ENCODE measurements at places on chromosomes 2 and 18.

GRCh38 chr2:189426886-189427285 is 14.4 kb upstream of the WDR75 start:
- DNase-seq, result no peak

- DNase-seq, result no peak
These were observed 4.2 kb upstream of the AP1S3 start for GRCh38 chr2:223841436-223842190.

- no peak for DNase-seq
These were observed 44.5 kb downstream of the METTL8 start for GRCh38 chr2:171389325-171389724.

- no peak for DNase-seq
These were observed 184.0 kb downstream of the KCNE4 start for GRCh38 chr2:223235986-223236385.

GRCh38 chr2:10820562-10820961 is 8.0 kb upstream of the PDIA6 start:
- no peak for DNase-seq

DNA sequence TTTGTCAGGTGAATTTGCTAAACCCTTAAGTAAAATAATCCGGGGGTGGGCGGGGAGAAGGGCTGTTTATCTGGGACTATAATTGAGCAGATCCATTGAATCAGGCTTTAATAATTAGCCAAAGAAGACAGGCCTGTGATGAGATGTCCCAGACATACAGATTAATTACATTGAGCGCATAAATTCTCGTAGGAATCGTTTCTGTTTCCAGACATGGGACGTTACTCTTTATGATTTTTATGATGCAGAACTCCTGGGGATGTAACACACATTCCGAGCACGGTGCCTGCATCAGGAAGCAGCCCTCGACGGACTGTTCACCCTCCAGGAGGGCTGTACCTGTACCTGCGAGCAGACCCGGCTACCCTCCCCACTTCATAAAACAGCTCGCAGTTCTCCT is 88.9 kb downstream of the SMIM21 start:
- DNase-seq, result no peak

GRCh38 chr2:230723363-230723762 is 10.7 kb downstream of the CAB39 start:
- no peak for DNase-seq

DNA sequence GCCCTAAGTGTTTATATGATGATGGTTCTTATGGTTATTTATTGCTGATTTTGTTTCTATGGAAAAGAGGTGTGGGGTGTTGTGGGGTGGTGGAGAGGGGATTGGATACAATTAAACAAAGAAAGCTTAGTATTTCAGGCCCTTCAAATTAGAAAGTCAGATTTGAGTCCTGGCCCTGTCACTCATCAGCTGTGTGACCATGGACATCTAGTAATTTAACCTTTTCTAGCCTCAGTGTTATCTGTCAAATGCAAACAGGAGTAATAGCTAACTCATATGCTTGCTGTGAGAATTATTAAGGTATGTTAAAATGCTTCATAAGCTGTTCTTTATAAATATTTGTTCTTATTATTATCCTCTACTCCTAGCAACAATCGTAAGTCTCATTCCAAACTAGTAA is 2.1 kb upstream of the MEMO1 start:
- DNase-seq, result no peak

DNA sequence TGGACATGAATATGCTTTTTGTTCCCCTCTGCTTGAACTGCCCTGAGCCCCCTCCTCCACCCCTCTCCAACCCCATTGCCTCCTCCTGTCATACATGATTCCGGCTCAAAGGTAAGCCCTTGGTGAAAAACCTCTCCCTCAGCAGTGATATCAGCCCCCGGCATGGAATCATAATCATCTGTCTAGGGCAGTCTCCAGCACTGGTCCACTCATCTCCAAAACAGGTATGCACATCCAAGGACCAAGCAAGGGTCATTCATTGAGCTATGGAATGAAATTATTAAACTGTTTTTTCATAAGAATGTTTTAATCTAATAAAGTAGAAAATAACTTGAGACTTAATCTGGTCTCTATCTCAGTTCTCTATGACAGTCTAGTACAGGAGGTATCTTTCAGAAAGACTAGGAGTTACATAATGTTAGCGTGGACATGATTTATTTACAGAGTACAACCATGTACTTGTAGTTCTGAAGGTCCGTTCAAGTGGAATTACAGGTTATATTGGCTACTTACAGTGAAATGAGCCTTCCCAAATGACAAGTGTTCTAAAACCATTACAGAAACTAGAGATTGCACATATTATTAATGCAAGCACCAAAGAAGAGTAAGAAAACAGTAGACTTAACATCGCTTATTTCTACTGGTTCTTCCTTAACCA is 75.2 kb downstream of the ACVR1 start:
- no peak for DNase-seq

DNA sequence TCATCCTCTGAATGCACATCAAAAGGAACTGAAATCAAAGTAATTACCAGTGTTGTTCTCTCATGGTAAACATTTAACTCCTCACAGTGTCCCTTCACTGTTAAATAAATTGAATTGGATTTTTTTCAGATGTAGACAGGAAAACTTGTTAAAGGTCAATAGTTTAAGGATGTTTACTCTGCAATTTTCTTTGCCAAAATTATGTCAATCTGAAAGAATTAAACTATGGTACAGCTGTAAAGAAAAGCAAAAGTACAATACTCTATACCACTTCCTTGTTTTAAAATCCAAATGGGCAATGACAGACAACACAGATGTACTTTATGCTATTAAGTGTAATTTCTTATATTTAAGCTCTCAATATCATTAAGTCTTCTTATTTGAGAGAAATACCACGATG is 153.2 kb downstream of the WDPCP start:
- no peak for DNase-seq

DNA sequence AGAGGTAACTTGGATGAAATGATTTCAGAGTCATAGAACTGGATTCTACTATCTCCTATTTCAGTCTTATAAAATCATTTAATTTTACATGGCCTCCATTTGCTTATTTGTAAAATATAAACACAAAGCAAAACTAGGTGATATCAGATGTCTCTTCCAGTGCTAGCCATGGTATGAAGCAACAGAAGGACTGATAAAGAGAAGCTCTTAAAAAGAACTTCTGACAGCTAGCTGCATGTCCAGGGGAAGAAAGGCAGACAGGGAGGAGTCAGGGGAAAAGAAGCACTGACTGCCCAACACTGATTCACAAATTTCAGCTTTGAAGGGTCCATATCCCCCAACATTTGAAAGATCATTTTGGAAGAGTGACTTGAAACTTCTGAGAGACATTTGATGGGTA is 6.4 kb downstream of the SLC8A1 start:
- no peak for DNase-seq

DNA sequence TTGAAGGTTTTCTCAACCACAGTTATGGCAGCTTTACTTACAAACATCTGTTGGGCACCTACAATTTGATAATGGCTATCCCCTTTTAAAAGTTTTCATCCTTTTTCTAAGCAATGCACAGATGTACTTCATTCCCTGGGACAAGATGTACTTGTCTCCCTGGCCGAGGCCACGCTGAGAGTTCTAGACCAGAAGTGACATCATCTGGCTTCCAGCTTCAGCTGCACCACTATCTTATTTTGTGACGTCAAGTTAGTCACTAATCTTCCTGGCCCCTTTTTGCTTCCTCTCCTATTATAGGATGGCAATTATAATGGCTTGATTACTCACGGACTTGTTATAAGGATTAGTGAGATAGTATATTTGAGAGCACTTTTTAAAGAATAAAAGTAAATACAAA is 386.4 kb downstream of the BCL11A start:
- no peak for DNase-seq

DNA sequence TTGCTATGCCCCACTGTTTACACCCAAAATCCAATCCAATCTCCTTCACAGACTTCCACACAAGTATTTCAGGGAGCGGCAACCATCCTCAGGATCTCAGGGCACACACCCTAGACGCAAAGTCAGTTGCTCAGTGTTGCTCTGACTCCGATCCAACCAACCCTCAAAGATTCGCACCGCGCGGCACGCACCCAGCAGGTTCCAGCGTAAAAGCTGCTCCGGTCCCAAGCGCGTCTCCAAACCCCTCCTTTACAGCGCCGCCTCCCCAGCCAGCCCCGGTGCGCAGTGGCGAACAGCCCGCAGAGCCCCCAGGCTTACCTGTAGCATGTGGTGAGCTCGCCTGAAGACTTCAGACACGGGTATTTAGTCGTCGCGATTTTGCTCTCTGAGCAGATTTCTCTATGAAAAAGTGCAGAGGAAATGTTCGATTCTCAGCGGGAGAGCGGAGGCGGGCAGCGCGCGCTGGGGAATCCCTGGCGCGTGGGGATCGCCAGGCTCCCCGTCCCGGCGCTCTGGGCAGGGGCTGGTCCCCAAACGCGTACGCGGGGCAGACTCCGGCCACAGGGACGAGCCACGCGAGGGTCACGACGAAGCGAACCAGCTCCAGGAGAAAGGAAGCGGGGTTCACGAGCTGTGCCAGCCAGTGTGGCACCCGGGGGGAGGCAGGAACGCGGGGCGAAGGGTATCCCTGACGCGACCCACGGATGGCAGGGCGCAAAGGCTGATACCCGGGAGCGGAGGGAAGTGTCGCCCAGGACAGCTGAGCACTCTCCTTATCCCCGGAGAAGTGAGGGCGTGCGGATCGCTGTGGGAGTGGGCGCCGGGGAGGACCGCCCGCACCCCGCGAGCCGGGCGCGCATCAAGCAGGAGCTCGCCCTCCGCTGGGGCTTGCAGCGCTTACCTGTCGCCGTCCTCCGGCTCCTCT is 650 bp downstream of the CCBE1 start:
- DNase-seq, result no peak

DNA sequence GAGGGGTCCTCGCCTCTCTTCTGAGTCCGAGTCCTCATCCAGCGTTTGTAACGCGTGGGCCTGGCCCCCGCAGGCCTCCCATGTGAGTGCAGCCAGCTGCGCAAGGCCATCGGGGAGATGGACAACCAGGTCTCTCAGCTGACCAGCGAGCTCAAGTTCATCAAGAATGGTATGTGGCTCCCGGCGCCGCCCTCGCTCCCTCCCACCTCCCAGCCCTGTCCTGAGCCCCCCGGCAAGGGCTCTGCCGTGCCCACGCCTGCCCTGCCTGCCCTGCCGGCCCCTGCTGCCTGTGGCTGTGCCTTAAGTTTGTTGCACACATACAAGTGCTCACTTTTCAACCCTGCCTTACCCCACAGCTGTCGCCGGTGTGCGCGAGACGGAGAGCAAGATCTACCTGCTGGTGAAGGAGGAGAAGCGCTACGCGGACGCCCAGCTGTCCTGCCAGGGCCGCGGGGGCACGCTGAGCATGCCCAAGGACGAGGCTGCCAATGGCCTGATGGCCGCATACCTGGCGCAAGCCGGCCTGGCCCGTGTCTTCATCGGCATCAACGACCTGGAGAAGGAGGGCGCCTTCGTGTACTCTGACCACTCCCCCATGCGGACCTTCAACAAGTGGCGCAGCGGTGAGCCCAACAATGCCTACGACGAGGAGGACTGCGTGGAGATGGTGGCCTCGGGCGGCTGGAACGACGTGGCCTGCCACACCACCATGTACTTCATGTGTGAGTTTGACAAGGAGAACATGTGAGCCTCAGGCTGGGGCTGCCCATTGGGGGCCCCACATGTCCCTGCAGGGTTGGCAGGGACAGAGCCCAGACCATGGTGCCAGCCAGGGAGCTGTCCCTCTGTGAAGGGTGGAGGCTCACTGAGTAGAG is 14.4 kb upstream of the ALLC start:
- DNase-seq, result no peak

GRCh38 chr2:30147196-30147714 is 448 bp downstream of the YPEL5 start:
- no peak for DNase-seq

GRCh38 chr2:19114126-19114525 is 244.3 kb downstream of the OSR1 start:
- no peak for DNase-seq
